ENCODE measurements at places on chromosomes 12 and 14. TPM values are rescaled to one million over a fixed set of nuclear protein-coding genes. Genes with fewer than 3 reads are reported as not detected.

Gene WDHD1
- total RNA-seq = 8.6 TPM

Gene GPR84
- not detected for total RNA-seq

Gene LMBR1L
- 53.2 TPM for total RNA-seq

Gene SERPINA3
- 7.2 TPM for total RNA-seq

Gene SLC41A2
- 22.8 TPM for total RNA-seq

Gene SIRT4
- 2.5 TPM for total RNA-seq

Gene ZC2HC1C
- total RNA-seq = 1.5 TPM

Gene FCF1
- 26.7 TPM for total RNA-seq

Gene C14orf93
- 10.5 TPM for total RNA-seq

Gene KRT73
- total RNA-seq = not detected

Gene GPRC5D
- not detected for total RNA-seq

Gene ACOT2
- total RNA-seq = 21.3 TPM

Gene APOF
- not detected for total RNA-seq

Gene CMA1
- total RNA-seq = not detected

Gene SLC25A21
- total RNA-seq = 0.50 TPM

Gene MEG3
- 95.0 TPM for total RNA-seq

Gene SERPINA12
- total RNA-seq = not detected

Gene CLEC4C
- not detected for total RNA-seq

Gene MIPOL1
- total RNA-seq = 8.6 TPM

Gene ITPR2
- total RNA-seq = 24.6 TPM

Gene AMHR2
- total RNA-seq = not detected

Gene CCDC60
- not detected for total RNA-seq

Gene SMAGP
- total RNA-seq = 5.1 TPM

Gene FAM222A
- total RNA-seq = under 0.01 TPM

Gene LYZ
- total RNA-seq = 0.17 TPM

Gene NTF3
- total RNA-seq = 1.5 TPM

Gene METTL1
- 3.5 TPM for total RNA-seq

Gene SLC6A15
- 0.99 TPM for total RNA-seq

Gene LIN7A
- total RNA-seq = 9.5 TPM

Gene GARIN6
- total RNA-seq = not detected

Gene SRRM4
- total RNA-seq = not detected

Gene TTC6
- 0.17 TPM for total RNA-seq

Gene CNTN1
- total RNA-seq = 0.26 TPM

Gene SLCO1B3
- total RNA-seq = not detected

Gene COX14
- 39.0 TPM for total RNA-seq

Gene OTOGL
- under 0.01 TPM for total RNA-seq

Gene CLEC1B
- total RNA-seq = not detected

Gene CMKLR1
- under 0.01 TPM for total RNA-seq

Gene EXOC3L4
- total RNA-seq = 0.26 TPM

Gene OR4K1
- not detected for total RNA-seq

Gene C12orf54
- not detected for total RNA-seq

Gene SMOC1
- total RNA-seq = not detected

Gene TOMM20L
- not detected for total RNA-seq

Gene PIK3C2G
- total RNA-seq = not detected

Gene C12orf50
- under 0.01 TPM for total RNA-seq

Gene EPYC
- not detected for total RNA-seq

Gene SNX6
- total RNA-seq = 134 TPM

Gene MYH7
- total RNA-seq = not detected

Gene SMIM41
- 2.0 TPM for total RNA-seq

Gene ZNF891
- total RNA-seq = 1.2 TPM

Gene TBC1D30
- 0.26 TPM for total RNA-seq

Gene KRT86
- total RNA-seq = 0.17 TPM

Gene OR10G3
- total RNA-seq = not detected

Gene TAS2R7
- total RNA-seq = not detected

Gene FUT8
- 95.8 TPM for total RNA-seq

Gene ERGIC2
- 46.5 TPM for total RNA-seq

Gene PTCSC3
- not detected for total RNA-seq

Gene PTPN6
- total RNA-seq = 0.26 TPM

Gene PDE3A
- total RNA-seq = 0.26 TPM

Gene DENND5B
- 3.6 TPM for total RNA-seq
